ENCODE measurements at places on chromosomes 7 and 10.
A peak's percentile ranks its signal among the peaks of the same experiment; 100 is the strongest.

GRCh38 chr7:7808156-7808555 lies 89.7 kb upstream of the RPA3 start:
- no peak for DNase-seq

DNA sequence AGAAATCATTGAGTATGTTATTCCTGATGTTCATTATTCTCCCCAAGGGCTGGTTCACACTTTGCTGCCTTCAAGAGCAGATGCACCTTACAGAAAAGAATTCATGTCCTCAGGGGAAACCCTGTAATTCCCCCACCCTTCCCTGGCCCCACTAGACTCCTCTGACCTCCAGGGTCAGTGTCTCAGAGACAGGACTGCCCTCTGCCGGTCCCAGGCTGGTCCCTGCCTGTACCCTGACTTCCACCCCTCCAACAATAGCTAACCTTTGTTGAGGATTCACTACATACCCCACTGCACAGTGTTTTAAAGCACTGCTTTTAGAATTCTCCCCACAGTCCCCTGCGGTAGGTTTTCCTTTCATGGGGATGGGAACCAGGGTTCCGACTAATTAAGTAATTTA lies 4.4 kb upstream of the SEPHS1 start:
- no peak for DNase-seq

- no peak for DNase-seq
Observed at GRCh38 chr10:93601774-93602162, 733 bp upstream of the RBP4 start.

DNA sequence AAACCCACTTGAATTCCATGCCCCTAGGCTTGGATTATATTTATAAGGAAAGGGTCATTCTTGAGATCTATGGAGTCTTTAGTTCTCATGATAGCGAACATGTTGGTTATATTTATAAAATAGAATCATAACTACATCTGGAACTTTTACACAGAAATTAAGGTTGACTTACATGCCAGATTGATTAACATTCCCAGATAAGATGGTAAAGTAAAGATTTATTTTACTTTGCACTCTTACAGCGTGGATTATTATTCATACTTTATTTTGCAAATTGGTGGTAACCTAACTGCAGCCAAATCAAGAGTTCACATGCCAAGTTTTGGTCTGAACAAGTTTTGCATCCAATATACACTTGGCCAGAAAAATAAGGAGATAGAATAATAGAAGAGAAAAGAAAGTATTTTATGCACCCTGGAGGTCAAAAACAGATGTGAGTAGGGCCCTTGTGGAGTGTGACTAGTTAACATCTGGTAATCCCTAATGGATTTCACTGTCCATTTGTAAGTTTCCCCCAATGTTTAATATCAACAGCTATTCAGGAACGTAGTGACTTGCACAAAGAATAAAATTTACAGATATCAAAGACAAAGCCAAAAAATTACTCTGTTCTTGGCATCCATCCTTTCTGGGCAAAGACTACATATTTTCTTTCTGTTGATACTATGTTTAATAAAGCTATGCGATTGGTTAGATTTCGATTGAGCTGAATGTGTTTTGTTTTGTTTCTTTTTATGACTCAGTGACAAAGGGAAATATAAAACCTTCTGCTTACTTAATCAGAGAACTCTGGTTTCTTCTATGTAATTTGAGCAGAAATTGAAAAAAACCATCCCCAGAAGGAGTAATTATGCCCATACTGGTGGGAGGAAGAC lies 10.1 kb upstream of the TMEM26 start:
- DNase-seq = no peak

GRCh38 chr10:74187237-74187636 lies 36.2 kb downstream of the ADK start:
- no peak for DNase-seq

GRCh38 chr10:69045441-69046300 lies 42.2 kb upstream of the SRGN start:
- no peak for DNase-seq

DNA sequence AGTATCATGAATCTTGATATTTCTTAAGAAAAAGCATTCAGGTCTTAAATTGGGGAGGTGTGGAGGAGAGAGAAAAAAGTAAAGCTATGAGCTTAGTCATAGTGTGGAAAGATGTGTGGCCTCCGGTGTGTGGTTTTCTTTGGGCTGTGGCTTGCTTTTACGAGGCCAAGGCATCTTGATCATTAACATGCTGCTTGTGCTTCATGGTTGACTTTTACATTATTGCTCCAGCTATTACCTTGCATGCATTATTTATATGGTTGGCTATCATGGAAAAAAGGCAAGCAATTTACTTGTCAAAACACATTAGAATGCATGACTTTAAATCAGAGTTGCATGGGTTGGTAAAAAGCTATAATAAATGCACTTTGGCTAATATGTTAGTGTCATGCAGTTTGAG lies 300.7 kb upstream of the ADARB2 start:
- DNase-seq = no peak

GRCh38 chr10:128934492-128934891 lies 532.5 kb upstream of the MGMT start:
- DNase-seq = no peak

DNA sequence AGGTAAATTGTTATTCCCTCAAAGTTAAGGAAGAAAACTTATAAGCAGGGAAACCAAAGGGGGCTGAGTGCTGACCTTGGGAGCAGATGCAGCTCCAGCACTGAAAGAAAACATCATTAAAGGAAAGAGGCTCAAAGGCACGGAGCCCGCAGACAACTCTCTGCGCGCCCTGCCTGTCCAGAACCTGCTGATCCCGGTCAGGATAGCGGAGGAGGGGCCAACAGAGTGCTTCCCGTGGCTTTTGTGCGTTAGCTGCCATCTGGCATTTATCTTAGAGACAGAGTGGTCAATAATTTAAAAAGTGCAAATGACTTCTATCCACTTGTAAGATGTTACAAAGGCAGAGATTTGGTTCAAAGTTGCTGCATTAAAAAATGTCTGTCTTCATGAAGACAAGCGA lies 162.1 kb downstream of the FANK1 start:
- DNase-seq = no peak

- DNase-seq = no peak
Observed at GRCh38 chr7:88477976-88478375, 171.3 kb upstream of the STEAP4 start.

- DNase-seq = no peak
Observed at GRCh38 chr10:1102416-1102815, 46.2 kb downstream of the WDR37 start.

- peak; percentile 50 for DNase-seq
Observed at GRCh38 chr10:93742633-93743349, 14.9 kb upstream of the LGI1 start.

GRCh38 chr7:27603813-27604212 lies 58.9 kb downstream of the HIBADH start:
- DNase-seq = no peak

DNA sequence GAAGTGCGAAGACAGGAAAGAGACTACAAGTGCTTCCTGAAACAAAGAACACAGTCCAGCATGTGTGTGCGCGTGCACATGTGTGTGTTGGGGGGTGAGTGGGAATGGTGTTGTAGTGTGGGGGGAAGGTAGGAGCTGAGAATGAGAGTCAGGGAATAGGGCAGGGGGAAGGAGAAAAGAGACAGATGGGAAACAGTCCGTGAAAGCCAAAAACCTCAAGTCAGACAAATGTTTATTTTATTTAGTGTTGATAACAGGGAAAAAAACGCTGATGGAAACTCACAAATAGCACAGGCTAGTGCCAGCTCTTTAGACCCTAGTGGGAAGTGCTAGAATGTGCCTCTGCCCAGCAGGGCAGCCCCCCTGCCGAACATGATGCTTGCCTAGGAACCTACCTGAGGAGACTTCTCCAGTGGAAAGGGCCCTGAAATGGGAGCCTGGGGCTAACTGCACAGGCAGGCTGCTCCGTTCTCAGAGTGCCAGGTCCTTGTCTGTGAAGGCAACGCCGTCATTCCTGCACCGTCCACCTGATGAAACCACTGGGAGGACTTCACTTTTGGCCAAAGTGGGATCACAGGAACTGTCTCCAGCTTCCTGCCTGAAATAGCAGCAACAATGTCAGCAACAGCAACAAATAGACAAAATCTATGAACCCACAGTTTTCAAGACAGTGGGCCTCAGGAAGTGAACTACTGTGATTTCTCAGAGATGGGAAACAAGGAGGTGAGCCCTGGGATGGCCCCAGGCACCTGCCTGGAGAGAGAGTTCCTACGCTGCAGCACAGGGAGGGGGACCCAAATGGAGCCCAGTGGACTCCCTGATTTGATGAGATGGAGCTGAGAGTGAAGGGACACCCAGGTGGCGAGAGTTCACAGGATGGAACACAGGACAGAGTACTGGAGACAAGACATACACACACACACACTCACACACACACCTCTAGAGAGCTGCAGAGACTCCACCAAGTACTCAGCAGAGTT lies 379.7 kb downstream of the RPS24 start:
- DNase-seq = no peak

- no peak for DNase-seq
Observed at GRCh38 chr7:106858618-106859532, 6.2 kb upstream of the PIK3CG start.

GRCh38 chr7:92255308-92255707 lies 9.5 kb downstream of the ANKIB1 start:
- DNase-seq = no peak

DNA sequence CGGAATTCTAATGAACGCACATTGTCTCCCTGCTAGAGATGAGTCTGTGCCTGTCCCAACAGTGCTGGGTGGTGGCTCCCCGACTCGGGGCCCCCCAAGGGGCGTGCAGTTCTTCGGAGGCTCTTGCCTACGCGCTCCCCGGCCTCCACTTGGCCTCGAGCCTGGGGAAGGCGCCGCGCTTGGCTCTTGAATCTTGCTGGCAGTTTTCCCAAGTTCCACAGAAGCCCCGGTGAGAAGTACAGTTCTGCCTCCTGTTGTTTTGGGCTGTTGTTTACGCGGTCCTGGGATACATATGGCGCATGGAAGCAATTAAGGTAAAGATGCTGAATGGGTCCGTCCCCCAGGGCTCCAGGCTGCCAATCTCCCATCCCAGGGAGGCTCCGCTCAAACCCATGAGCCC lies 32.6 kb upstream of the UNCX start:
- DNase-seq = no peak

GRCh38 chr7:105826143-105826542 lies 50.3 kb downstream of the ATXN7L1 start:
- no peak for DNase-seq

DNA sequence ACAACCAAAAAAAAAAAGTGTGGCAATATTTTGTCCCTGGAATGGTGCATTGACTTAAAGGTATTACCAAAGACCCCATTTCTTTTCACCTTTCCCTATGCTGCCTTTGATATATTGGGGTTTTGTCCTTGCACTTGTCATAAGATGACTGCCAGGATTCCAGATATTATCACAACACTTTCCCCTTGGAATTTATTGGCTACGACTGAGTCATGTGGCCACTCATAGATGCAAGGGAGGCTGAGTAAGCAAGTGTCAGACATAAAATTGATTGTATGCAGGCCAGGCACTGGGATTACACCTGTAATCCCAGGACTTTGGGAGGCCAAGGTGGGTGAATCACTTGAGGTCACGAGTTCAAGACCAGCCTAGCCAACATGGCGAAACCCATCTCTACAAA lies 83.6 kb downstream of the PPP1R3C start:
- no peak for DNase-seq

GRCh38 chr7:71618278-71618677 lies 486.3 kb downstream of the GALNT17 start:
- DNase-seq = no peak

DNA sequence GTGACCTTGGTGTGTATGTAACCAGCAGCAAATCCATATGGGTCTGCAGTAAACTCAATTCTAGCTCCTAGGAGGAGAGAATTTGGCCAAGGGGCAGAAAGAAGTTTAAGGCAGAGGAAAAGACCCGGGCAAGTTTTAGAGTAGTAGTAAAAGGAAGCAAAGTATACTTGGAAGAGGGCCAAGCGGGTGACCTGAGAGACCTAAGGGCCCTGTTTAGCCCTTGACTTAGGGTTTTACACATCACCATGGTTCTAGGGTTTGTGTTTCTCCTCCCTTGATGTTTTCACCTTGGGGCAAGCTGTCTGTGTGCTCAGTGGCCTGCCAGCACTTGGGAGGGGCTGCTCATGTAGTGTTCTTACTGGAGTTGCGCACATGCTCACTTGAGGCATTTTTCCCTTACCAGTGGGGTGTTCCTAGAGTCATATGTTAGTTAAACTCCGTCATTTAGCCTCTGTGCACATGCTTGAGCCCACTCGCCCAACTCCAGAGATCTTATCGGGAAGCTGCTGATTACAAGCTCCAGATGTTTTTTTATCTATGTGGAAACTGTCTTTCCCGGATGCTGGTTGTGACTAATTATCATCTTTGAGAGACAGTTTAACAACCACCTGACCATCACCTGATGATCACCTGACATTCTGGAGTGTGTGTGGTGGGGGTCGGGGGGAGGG lies 137.6 kb upstream of the PRSS1 start:
- no peak for DNase-seq

GRCh38 chr10:97463363-97464132 lies 17.6 kb downstream of the ZDHHC16 start:
- peak; percentile 67 for DNase-seq

DNA sequence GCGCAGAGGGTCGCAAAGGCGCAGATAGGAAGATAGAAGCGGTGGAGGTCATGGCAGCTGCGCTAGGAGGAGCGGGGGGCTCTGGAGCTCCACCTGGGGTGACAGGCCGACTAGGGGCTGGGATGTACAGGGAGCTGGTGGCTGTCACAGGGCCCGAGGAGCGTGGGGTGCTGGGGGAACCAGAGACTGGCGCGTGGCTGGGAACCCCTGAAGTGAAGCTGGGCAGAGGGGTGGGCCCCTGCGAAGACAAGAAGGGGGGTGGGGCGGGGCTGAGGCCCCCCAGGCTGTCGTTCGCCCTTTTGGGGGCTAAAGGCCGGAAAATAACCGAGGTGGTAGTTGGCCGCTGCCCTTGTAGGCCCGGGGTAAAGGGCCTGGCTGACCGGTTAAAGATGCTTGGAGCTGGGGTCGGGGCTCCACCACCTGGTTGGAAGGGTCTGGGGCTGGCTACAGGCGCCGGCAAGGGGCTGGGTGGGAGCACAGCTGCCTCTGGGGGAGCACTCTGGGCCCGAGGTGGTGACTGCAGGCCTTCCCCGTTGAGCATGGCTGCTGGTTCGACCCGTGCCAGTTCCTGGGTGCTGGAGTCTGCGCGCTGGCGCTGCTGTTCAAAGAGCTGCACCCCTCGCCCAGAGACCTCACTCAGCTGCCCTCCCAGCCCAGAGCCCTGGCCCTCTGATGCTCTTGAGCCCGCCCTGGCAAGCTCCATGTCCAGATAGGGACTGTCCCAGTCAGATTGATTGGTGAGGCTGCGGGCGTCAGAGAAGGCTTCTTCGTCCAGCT lies 6.8 kb upstream of the MYOZ1 start:
- no peak for DNase-seq

DNA sequence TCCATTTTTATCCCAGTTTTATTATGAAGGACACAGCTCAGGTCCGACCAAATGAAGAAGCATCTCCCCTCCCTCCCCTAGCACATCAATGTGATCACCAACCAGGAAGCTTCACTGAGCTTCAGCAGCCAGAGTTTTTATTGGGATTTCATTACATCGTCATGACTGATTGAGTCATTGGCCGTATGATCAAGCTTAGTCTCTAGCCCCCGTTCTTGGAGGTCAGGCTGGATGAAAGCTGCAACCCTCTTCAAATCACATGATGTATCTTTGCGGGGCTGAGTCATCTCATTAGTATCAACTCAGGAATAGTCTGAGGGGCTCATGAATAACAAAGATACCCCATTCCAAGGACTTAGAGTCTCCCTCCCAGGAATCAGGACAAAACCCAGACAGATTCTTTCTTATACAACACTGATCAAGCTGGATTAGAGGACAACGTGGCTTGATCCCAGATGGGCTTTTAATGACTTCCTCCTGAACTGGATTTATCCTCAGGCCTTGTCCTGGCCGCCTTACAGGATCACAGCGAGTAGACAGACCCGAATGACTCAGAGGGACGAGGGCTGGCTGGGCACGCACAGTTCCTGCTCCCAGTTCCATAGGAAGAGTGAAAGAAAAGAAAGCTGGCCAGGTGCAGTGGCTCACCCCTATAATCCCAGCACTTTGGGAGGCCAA lies 14.5 kb downstream of the LIMK1 start:
- DNase-seq = no peak
